ENCODE measurements at places on chromosomes 4 and X.
A peak's percentile ranks its signal among the peaks of the same experiment; 100 is the strongest.

DNA sequence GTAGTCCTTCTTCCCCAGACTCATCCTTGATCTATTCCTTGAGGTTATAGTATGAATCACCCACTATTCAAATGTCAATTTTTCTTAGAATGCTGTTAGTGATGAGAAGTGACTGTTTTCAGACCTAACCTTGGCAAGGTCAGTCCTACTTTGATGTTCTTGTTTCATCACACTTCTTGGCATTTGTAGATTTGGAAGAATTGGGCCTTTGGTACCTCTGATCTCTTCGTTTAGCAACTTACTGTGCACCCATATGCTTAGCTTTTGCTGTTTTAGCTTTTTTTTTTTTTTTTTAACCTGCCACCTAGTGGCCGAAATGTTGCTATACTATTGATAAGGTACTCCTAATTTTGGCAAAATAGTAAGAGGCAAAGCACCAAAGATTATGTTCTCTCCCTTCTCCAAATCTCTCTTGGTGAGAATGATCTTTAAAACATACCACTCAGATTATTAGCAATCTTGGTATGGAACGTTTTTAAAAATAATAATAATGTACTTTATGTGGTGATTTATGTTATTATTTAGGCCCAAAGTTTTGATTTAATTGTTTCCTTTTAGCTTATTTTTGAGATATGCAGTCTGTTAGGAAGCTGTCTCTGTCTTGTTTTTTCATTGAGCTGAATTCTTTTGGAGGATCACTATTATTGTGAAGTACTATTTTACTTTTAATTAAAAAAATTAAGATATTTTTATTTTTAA lies 16.6 kb downstream of the DCK start:
- H3K27ac ChIP-seq = no peak overlapping the region
- no peak overlapping the region for H3K4me3 ChIP-seq
- no peaks in the 10 kb centered on the region for H3K27me3 ChIP-seq
- no peaks in the 10 kb centered on the region for H3K4me1 ChIP-seq
- H3K36me3 ChIP-seq = no peaks in the 10 kb centered on the region

DNA sequence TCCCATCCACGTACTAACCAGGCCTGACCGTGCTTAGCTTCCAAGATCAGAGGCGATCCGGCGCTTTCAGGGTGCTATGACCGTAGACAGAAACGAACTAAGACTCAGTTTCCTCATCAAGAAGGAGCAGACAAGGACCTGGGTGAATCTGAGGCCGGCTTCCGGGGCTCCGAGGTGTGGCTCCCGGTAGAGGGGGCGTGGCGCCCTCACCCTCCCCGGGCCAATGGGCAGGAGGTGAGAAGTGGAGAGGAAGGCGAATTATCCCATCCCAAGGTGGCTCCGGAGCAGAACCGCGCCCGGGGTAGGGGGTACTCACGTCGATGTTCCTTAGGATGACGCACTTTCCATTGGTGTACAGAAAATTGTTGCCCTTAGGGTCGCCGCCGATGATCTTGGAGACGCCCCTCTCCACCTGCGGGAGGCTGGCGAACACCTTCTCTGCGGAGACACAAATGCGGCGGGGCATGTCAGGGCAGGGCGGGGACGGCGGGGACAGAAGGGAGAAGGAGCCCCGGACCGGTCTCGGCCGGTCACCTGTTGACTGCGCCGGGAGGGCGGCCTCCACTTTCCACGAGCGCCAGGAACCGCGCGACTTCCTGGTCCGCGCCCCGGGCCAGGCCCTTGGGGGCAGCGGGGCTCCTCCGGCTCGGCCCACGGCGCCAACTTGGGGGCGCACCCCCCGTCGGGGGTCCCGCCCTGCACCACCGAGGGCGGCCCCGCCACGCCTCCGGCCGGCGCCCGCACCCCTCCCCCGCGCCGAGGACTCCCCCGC lies 616 bp downstream of the WDR1 start:
- peak overlapping the region; percentile 88 for H3K4me3 ChIP-seq
- no peaks in the 10 kb centered on the region for H3K36me3 ChIP-seq
- peaks cover 19% of the 10 kb centered on the region for H3K4me1 ChIP-seq
- H3K27me3 ChIP-seq = no peaks in the 10 kb centered on the region
- peak; percentile 78 for DNase-seq

GRCh38 chr4:125317525-125317877 lies 2.7 kb downstream of the FAT4 start:
- no peaks in the 10 kb centered on the region for H3K36me3 ChIP-seq
- no peaks in the 10 kb centered on the region for H3K27me3 ChIP-seq
- peak overlapping the region; percentile 30 for H3K27ac ChIP-seq
- peaks cover 5% of the 10 kb centered on the region for H3K4me1 ChIP-seq
- peak overlapping the region; percentile 81 for H3K4me3 ChIP-seq

- no peaks in the 10 kb centered on the region for H3K36me3 ChIP-seq
- no peaks in the 10 kb centered on the region for H3K4me1 ChIP-seq
- H3K27ac ChIP-seq = no peak overlapping the region
Measured at GRCh38 chrX:140697618-140698017, 11.9 kb upstream of the LINC00632 start.

GRCh38 chrX:64202808-64203325 lies 2.6 kb downstream of the AMER1 start:
- H3K27ac ChIP-seq = no peak overlapping the region
- DNase-seq = no peak
- no peaks in the 10 kb centered on the region for H3K27me3 ChIP-seq
- no peaks in the 10 kb centered on the region for H3K4me1 ChIP-seq
